Globus pallidus (tissue), 1 donor: ENCODE measurements at places on chromosomes 2 and 18.

- no peak for DNase-seq
Observed at GRCh38 chr2:194385376-194385775, 1271.7 kb upstream of the SLC39A10 start.

GRCh38 chr18:2723207-2723606, 67.7 kb downstream of the SMCHD1 start:
- no peak for DNase-seq

DNA sequence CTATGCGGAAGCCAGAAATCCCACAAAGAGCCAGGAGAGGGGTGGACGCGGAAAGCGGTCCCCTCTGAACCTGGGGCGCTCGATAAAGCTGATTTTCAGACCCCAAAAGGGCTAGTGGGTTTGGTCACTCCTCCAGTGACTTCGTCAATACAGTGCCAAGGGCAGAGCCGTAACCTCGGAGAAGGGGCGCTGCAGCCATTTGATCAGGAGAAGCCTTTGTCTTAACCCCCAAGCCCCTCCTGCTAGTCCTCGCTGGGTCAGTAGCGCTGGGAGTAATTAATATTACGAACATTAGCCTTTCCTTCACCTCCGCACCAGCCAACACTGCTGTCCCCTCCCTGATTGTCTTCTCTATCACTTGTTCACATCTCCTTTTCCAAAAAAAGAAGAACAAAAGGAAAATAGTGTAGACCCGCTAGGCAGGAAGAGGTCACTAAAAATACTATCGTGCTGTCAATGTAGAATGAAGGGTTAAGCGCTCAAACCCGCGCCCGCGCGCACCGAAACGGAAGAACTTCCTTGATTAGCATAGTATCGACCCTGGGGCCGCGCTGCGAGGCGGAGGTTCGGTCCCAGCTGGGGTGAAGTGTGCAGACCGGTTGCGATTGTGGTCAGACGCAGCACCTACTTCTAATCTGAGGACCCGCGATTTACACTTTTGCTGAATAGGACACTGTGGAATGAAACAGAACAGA, 63.2 kb upstream of the MAPRE2 start:
- peak; percentile 71 for DNase-seq

GRCh38 chr2:45542013-45542412, 69.1 kb downstream of the SRBD1 start:
- no peak for DNase-seq

DNA sequence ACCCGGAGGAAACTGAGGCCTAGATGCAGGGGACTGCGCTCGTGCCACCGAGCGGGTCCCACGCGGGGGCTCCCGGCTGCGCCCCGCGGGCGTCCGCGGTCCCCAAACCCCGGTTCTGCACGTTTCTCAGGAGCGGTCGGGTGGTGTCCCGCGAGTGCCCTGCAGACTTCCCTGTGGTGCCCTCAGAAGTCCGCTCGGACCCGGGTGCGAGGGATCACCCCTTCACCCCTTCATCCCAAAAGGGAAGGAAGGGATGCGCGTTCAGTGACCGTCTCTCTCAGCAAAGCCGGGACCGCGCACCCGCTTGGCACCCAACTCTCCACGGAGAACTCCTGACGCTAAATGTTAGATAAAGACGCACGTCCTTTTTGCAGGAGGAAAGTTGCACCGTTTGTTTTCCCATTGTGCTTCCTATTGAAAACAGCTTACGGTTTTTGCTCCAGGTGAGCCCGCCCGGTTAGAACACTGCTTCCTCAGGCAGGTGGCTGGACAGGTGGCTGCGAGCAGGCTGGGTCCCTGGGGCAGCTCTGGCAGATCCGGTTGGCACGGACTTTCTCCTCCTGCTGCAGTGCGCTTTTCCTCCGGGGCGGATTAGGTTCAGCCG, 779 bp downstream of the DGKD start:
- no peak for DNase-seq

- peak; percentile 58 for DNase-seq
Observed at GRCh38 chr2:8514796-8515758, 166.8 kb upstream of the ID2 start.
